ENCODE measurements at places on chromosomes 11 and 22. TPM values are rescaled to one million over a fixed set of nuclear protein-coding genes. Genes with fewer than 3 reads are reported as not detected.

HTR3B gene
- not detected for total RNA-seq

SCGB1D2 gene
- total RNA-seq = not detected

- no peak for DNase-seq
- H3K27ac ChIP-seq = no peak overlapping the region
- no peak overlapping the region for H3K4me3 ChIP-seq
- H3K27me3 ChIP-seq = no peaks in the 10 kb centered on the region
- H3K4me1 ChIP-seq = no peaks in the 10 kb centered on the region
Measured at GRCh38 chr11:32963721-32964120, 52.0 kb upstream of the DEPDC7 start.

- no peak overlapping the region for H3K27ac ChIP-seq
- no peak for DNase-seq
- no peaks in the 10 kb centered on the region for H3K4me1 ChIP-seq
- H3K36me3 ChIP-seq = no peaks in the 10 kb centered on the region
- H3K4me3 ChIP-seq = no peak overlapping the region
- H3K27me3 ChIP-seq = no peaks in the 10 kb centered on the region
Measured at GRCh38 chr22:44211946-44212930, 31.5 kb downstream of the PARVG start.
